MCF 10A (cell line): ENCODE measurements at places on chromosomes 12 and 14. TPM values are rescaled to one million over a fixed set of nuclear protein-coding genes. Genes with fewer than 3 reads are reported as not detected.

The NYNRIN gene
- not detected in 2 replicates for total RNA-seq

The OTX2 gene
- not detected in 2 replicates for total RNA-seq

- H3K4me3 ChIP-seq = no peak overlapping the region
- DNase-seq = no peak
- H3K27ac ChIP-seq = no peak overlapping the region
- H3K4me1 ChIP-seq = peaks cover 5% of the 10 kb centered on the region
- H3K36me3 ChIP-seq = peaks cover 37% of the 10 kb centered on the region
Observed at GRCh38 chr12:120067901-120068300, 48.7 kb downstream of the RAB35 start.

GRCh38 chr12:39867631-39868327 lies 238.1 kb downstream of the SLC2A13 start:
- no peaks in the 10 kb centered on the region for H3K36me3 ChIP-seq
- H3K27ac ChIP-seq = no peak overlapping the region
- H3K4me3 ChIP-seq = no peak overlapping the region
- no peaks in the 10 kb centered on the region for H3K27me3 ChIP-seq
- no peak for DNase-seq
- H3K4me1 ChIP-seq = no peaks in the 10 kb centered on the region

GRCh38 chr12:52857500-52857899 lies 8.7 kb upstream of the KRT78 start:
- peaks cover 5% of the 10 kb centered on the region for H3K27me3 ChIP-seq
- peaks cover 17% of the 10 kb centered on the region for H3K4me1 ChIP-seq
- no peak for DNase-seq
- peak overlapping the region; percentile 19 for H3K27ac ChIP-seq

- H3K27me3 ChIP-seq = no peaks in the 10 kb centered on the region
- DNase-seq = no peak
- H3K4me3 ChIP-seq = no peak overlapping the region
Observed at GRCh38 chr12:72295744-72296143, 23.6 kb downstream of the TRHDE start.

DNA sequence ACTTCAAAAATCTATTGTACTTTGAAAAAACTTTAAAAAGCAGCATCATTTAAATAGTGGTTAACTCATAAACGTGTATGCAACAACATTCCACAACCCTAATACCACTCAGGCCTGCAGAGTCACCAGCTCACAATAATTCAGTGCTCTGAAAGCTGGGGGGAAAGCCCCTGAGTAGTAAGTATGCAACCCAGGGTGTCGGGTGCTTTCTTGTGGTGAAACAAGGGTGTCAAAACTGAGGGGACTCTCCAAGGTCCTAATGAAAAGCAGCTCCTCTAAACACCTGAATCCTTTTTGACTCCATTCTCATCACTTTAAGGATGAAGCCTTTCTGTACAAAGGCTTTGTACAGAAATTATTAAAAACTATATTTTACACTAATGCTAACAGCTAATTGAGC lies 33.7 kb downstream of the FGFR1OP2 start:
- H3K36me3 ChIP-seq = peaks cover 81% of the 10 kb centered on the region
- H3K27me3 ChIP-seq = no peaks in the 10 kb centered on the region
- no peaks in the 10 kb centered on the region for H3K4me1 ChIP-seq
- no peak overlapping the region for H3K27ac ChIP-seq
- no peak overlapping the region for H3K4me3 ChIP-seq
- no peak for DNase-seq

DNA sequence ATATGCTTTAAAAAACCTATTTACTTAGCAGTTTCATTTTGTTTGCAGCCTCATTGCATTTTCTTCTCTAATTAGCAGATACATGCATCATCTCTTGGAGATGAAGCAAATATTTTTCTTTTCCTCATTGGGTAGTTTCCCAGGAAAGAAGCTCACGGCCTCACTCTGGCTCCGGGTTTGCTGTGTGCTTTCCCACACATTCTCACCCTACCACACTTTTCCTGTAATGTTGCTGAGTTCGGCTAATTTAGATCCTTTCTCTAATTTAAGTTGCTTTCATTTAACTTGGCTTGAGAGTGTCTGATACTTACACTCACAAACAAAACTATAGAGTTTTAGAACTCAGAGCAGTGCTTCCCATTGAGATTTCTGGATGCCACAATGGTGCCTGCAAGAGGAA lies 928.2 kb downstream of the NRXN3 start:
- no peak overlapping the region for H3K4me3 ChIP-seq
- H3K4me1 ChIP-seq = no peaks in the 10 kb centered on the region
- H3K27ac ChIP-seq = no peak overlapping the region

- H3K27me3 ChIP-seq = no peaks in the 10 kb centered on the region
- H3K4me1 ChIP-seq = peaks cover 5% of the 10 kb centered on the region
- no peak overlapping the region for H3K27ac ChIP-seq
- H3K36me3 ChIP-seq = peaks cover 25% of the 10 kb centered on the region
Observed at GRCh38 chr12:53596920-53597363, 29.2 kb downstream of the ATF7 start.

DNA sequence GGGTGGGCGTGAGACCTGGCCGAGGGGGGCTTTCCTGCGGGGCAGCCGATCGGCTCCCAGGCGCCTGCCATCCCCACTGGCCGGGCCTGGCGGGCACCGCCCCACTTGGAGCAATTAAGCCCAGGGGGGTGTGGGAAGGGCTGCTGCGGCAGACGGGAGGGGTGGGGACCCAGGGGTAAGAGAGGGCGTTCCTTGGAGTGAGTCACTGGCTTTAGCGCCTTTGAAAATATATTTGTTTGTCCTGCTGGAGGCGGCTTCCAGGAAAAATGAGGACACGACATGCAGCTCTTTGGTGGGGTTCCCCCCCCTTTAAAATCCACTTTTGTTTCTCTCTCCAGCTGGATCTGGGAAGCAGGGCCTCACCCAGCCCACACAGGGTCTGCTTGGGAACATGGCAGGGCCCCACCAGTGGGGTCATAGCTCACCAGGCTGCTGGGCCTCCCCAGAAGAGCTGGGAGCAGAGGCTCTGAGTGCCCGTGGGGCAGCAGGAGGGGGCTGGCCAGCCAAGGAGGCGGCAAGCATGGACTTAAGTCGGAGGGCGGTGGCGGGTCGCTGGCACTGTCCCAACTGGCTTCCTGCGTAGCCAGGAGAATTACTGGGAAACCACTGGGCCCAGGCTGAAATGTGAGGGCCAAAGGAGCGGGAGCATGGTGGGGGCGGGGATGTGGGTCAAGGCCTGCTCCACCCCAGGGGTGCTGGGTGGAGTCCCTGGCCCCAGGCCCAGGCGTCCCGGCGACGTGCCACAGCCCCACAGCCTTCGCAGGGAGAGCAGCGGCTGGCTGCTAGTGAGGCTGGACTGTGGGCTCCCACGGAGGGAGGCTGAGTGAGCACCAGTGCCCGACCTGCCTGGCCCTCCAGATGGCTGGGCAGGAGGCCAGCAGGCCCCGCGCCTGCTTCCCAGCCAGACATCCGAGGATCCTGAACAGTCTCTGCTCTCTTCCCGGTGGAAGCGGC lies 128.0 kb downstream of the RFLNA start:
- H3K4me3 ChIP-seq = peak overlapping the region; percentile 48
- H3K36me3 ChIP-seq = peaks cover 43% of the 10 kb centered on the region

DNA sequence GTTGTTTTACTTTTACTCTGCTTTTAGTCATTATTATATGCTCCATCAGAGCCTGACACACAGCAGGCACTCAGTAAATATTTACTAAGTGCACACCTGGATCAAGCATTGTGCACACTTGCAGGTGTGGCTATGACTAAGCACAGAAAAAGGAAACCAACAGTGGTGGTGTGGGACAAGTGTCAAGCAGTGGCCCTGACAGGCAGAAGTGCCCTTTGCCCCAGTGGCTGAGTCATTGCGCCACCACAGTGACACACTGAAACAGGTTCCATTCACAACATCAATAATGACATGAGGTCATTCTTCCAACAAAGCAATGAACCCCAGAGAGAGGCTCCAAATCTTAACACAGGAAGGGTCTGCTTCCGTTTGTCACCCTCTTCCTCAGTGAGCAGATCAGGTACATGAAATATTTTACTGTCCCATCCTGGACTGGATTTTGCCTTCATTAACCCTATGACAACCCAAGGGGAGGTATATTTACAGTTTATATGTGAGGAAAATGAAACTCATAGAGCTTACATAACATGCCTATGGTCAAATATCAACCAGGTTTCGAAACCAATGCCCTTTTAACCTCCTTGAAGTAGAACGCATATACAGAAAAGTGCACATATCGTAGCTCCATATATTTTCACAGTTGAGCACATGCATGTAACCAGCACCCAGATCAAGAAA lies 82.6 kb upstream of the GTF2A1 start:
- peak overlapping the region; percentile 20 for H3K27ac ChIP-seq
- peaks cover 20% of the 10 kb centered on the region for H3K36me3 ChIP-seq
- H3K4me1 ChIP-seq = peaks cover 16% of the 10 kb centered on the region
- DNase-seq = no peak
- no peak overlapping the region for H3K4me3 ChIP-seq

- peak overlapping the region; percentile 95 for H3K27ac ChIP-seq
- no peaks in the 10 kb centered on the region for H3K27me3 ChIP-seq
- peak overlapping the region; percentile 94 for H3K4me3 ChIP-seq
- no peaks in the 10 kb centered on the region for H3K36me3 ChIP-seq
Observed at GRCh38 chr12:89709995-89710872, 1.6 kb upstream of the ATP2B1 start.
